CD4-positive, alpha-beta T cell treated with Interleukin-10 for 1 hour (primary cell): ENCODE measurements at places on chromosomes 12 and 14.
A peak's percentile ranks its signal among the peaks of the same experiment; 100 is the strongest.

GRCh38 chr14:56555921-56556570 lies 23.6 kb upstream of the TMEM260 start:
- DNase-seq: no peak

DNA sequence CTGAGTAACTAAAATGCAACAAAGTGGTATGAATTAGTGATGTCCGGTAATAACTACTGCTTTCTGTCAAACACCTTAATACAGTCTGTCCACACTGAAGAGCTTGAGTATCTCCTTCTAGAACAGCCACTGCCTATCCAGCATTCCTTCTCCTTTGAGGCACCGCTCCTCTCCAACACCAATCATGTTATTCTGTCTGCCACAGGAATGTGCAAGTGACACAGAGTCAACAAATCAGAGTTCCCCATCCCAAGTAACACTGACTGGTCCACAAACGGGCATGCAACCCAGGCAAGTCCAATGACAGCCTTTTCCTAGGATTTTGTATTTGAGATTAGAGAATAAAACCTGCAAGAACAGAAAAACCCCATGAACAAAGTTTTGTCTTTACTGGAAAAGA lies 3.8 kb downstream of the GXYLT1 start:
- DNase-seq: no peak

DNA sequence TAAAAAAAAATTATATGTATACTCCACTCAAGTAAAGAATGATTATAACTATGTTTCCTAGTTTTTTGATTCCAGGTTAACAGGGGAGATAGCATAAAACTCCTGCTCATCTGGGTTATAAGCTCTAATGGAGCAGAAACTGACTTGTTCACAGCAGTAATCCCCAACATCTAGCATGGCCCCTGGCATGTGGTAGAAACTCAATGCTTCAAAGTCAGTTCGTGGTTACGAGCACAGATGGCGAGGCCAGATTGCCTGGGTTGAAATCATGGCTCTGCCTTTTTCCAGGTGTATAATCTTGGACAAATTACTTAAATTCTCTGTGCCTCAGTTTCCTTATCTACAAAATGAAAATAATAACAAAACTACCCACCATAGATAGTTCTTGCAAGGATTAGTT lies 183.8 kb downstream of the TTC7B start:
- no peak for DNase-seq

DNA sequence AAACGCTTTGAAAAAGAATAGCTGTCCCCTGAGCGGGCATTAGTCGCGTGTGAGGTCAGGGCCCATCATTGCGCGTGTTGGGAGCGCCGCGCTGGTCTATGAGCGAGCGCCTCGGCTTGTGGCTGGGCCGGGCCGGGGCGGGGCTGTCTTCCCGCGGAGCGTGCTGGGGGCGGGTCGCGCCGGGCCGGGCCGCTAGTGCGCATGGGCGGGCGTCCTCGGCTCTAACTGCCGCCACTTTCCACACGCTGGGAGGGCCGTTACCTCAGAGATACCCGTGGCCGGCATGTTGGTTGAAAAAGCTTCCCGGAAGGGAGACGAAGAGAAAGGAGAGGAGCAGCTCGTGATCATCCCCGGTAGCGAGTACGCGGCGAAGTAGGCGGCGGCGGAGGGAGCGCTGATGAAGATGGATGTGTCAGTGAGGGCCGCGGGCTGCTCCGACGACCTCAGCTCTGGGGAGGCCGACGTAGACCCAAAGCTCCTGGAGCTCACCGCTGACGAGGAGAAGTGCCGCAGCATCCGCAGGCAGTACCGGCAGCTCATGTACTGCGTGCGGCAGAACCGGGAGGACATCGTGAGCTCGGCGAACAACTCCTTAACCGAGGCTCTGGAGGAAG lies at the start of gene EID3:
Gene EID3 (plus strand): TSS at position 202 of the 614 bp plus-strand sequence. CDS start 196 bp downstream, at position 398.
- DNase-seq: peak; percentile 93

DNA sequence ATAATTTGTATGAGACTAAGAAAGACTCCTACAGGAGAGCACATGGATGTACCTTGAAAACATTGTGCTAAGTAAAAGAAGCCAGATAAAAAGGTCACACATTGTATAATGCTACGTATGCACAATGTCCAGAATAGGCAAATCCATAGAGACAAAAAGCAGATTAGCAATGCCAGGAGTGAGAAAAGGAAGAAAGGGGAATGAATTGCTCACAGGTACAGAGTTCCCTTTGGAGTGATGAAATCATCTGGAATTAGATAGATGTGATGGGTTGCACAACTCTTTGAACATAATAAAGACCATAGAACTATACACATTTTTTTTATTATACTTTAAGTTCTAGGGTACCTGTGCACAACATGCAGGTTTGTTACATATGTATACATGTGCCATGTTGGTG lies 1218.9 kb upstream of the TMEM132C start:
- no peak for DNase-seq

GRCh38 chr12:51647647-51648046 lies 56.6 kb downstream of the SCN8A start:
- no peak for DNase-seq

DNA sequence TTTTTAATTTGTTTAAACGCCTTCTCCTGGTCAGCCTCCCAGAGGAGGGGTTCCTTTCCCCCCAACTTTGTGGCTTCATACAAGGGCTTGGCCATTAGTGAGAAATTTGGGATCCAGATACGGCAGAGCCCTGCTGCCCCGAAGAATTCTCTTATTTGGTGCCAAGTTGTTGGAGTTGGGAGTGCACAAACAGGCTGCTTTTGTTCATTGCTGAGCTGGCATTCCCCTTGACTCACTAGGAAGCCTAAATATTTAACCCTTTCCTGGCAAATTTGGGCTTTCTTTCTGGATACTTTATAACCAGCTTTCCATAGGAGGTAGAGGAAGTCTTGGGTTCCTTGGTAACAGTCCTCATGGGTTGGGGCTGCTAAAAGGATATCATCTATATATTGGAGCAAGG lies 10.3 kb upstream of the ADAM21 start:
- no peak for DNase-seq
